ENCODE measurements at places on chromosomes 5 and 9.

DNA sequence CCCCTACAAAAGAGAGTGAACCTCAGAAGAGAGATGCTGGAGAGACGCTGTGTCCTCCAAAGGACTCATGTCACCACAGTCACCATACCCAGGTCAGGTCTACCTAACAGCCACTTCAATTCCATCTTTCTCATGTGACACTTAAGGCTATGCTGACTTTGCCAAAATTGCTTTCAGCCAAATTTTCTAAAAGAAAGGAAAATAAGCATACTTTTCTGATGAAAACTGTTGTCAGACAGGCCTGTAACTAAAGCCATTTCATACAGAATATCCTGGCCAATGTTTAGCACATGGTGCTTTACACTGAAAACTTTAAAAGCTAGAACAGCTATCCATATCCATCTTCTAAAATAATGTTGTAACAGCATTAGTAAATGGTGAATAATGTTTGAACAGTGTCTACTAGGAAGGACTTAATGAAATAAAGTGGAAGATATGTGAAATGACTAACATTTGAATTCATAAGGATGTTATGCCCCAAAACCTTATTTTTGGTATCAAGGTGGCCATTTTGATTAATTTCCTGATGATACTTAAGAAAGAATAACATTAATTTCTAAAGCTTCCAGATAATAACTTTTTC lies 97.2 kb downstream of the NFIB start:
- DNase-seq, result no peak

DNA sequence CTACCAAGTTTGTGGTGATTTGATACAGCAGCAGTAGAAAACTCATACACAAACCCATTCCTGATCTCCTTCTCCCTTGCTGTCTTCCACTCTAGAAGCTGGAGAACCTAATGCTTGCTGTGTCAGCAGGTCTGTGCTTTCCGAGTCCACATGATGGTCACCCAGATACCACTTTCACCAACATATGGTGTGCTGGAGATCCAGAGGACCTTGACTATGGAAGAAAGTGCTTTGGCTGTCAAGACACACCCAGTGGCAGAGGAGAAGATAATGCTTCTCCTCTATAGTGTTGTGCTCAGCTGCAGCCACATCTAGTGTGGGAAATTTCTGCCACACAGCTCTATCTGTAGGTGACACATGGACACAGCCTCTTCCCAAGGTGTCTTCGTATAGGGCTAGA lies 67.4 kb downstream of the UGCG start:
- no peak for DNase-seq

DNA sequence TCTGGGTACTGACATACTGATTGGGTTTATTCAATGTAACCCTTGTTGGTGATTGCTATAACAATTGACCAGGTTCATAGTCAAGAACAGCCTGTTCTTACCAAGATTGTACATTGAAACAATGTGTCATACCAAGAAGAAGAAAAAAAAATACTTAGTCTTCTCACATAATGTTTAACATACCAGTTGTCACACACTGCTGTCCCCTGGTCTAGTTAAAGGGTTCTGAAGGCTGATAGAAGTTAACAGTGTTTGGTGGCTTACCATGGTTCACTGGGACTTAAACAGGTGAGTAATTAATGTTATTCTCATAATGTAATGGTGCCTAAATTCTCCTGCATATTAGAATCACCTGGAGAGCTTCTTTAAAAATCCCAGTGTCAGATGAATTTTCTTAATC lies 18.5 kb upstream of the CDC42SE2 start:
- DNase-seq, result no peak

GRCh38 chr5:100828071-100828897 lies 74.8 kb downstream of the ST8SIA4 start:
- no peak for DNase-seq

GRCh38 chr9:15570769-15571168 lies 17.9 kb downstream of the CCDC171 start:
- no peak for DNase-seq

DNA sequence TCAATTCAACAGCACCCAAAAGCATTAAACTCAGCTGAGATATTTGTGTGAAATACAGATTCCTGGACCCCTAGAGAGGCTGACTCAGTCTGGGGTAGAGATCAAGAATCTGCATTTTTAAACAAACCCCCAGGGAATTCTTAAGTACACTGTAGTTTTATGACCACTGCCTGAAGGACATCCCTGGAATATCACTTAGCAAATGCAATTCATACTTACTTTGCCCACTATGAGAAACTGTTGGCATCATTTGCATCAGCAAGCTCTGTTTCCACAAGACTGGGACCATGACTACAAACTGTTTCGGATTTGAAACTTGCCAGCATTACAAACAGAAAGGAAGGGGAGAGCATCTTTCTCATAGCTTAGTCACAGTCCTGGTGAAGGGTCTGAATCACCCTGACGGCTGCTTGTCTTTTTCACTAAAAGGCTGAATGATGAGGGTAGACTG lies 63.7 kb downstream of the MLLT3 start:
- DNase-seq, result no peak

- DNase-seq, result no peak
These were observed 98.3 kb upstream of the BOD1 start for GRCh38 chr5:173714551-173715428.

DNA sequence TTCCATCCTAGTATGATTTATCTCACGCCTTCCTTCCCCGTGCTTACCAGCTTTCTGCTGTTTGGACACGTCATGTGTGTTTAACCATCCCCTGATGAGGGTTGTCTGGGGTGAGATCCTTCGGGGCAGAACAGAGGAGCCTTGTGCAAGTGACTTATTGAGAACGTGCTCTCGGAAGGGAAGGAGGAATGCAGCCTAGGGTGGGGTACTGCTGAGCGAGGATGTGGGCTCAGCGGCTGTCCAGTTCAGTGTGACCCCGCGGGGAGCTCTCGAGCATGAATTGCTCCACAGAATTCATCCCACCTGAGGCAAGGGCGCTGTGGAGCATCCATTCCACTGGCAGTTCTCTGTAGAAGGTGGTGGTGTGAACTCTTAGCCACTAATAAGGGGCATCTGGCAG lies 4.0 kb downstream of the MYOZ3 start:
- no peak for DNase-seq

- DNase-seq, result no peak
These were observed 17.9 kb downstream of the CYSTM1 start for GRCh38 chr5:140192715-140193430.

GRCh38 chr5:12023614-12024241 lies 119.5 kb upstream of the CTNND2 start:
- no peak for DNase-seq

DNA sequence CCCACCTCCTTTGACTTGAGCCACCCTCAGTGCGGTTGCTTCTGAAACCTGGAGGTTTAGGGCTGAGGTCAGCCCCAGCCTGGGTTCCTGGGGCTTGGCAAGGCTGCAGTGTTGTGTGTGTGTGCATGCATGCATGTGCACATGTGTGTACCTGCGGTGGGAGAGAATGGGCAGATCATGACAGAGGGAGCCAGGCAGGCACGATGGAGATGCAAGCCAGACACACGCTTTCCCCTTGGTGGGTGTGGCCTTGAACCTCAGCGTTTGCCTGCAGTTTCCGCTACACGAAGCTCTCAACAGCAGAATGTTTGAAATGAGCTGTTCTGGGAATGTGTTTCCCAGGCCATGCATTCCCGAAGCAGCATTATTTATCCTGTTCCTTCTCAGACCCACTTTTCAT lies 65.9 kb upstream of the RAPGEF1 start:
- DNase-seq, result no peak

DNA sequence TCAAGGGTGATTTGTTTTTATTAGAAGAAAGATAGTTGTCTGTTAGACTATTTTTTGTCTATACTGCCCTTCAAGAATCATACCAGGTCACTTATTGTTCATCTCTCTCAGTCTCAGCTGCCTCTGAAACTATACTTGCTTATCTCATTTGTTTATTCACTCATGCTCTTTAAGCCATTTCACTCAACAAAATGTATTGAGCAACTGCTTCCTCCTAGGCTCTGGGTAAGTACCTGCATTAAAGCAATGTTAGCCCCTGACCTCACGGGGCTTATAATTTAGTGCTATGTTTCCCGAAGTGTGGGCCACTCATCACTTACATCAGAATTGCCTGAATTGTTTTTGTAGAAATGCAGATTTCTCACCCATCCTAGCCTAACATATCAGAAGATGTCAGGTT lies 100.9 kb downstream of the DPYSL3 start:
- DNase-seq, result no peak

DNA sequence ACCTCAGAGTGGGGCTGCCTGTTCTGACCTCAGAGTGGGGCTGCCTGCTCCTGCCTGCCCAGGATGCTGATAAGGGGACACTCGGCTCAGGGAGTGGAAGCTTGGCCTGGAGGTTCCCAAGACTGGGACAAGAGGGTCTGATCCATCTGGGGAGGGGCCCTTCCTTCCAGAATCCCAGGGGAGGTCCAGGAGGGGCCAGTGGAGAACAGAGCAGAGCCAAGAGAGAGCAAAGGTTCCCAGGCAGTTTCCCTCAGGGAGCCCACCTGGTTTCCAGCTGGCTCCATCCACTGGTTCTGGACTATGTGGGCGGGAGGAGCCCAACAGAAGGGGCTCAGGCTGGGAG lies 49.1 kb upstream of the RNU6ATAC start:
- DNase-seq, result no peak

DNA sequence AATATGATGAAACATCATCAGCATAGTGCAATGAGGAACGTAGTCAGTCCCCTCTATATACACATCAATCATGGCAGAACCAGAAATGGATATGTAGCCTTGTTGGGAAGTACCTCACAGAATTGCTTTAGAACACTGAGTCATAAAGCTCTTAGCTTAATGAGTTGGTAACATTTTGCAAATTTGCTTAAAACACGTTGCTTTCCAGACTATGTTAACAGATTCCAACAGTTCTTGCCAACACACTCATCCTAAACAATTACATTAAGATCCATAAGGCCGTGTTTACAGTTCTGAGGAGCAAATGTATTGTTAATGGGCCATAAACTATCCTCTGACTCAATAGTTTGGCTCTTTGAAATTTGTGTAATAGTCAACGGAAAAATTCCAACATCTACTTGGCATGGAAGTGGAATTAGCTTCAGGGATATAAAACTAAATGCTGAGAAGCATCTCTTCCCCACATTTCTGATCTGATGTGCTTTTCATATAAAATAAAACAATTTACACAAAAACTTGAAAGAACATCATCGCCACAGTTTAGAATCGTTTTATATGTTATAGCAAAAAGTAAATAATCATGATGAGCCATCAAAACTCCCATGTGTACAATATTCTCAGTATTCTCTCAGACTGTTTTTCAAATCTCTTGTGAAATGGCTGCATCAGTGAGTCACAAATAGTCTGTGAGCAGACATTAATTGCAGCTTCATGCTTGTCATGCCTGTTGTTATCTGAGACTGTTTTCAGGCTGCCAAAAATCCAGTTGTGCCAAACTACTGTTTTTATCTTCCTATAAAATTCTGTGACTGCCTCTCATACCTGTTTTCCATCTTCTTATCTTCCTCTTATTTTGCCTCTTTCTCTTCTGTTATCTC lies 291.9 kb downstream of the COX7C start:
- DNase-seq, result no peak

DNA sequence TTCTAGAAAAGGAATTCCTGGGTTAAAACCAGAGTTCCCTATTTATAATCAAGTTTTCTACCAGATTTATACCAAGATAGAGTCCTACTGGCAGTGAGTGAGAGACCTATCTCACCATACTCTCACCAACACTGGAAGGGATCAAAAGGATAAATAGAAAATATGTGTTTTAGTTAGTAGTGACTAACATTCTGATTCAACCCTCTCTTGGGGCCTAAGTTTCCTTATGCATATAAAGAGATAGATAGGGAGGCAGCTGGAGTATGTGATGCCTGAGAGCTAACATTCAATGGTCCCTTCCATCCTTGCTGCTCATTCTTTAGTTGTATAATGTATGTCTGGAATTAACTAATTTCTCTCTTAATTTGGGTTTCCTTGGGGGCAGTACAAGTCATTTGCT lies 32.0 kb downstream of the CKMT2 start:
- no peak for DNase-seq

- DNase-seq, result no peak
These were observed 24.7 kb upstream of the ANKRD34B start for GRCh38 chr5:80594810-80595209.

DNA sequence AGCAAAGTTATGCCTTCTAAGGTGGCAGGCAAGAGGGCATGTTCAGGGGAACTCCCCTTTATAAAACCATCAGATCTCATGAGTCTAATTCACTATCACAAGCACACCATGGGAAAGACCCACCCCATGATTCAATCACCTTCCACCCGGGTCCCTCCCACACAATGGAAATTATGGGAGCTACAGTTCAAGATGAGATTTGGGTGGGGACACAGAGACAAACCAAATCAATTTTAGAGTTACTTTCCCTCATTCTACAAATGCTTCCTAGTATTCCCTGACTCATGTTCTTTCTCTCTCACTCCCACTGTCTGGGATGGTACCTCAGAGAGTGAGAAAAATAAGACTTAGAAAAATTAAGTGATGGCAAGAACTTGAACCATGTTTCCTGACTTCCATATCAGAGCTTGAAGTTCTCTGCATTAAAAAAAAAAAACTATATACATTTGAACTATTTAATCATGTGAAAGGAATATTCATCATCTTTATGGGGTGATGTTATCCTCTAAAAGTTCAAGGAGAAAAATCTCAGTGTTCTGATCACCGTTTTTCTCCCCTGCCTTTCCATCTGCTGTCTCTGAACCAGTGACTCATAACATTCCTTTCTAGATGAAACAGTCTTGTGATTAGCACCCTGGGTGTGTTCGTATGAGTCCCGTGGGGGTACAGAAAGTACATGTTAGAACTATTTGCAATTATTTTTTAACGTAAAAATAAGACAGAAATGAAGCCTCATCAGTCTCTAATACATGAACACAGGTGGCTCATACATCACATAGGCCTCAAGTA lies 282.9 kb downstream of the SLF1 start:
- no peak for DNase-seq

DNA sequence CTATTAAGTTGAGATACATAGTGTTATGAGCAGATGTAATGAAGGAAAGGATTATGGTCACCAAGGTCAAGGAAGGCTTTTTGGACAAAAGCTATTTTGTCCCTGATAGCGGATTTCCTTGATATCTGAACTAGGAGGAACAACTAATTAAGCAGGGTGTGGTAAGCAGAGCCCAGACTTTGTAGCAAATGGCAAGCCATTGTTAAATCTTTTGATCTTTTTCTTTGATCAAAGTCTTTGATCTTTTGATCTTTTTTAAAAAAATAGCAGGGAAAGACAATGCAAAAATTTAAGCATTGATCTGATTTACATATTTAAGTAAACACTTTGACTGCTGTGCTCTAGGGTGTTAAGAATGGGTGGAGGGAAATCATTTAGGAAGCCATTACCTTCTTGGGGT lies 1242.0 kb downstream of the MAT2B start:
- no peak for DNase-seq

GRCh38 chr9:120324996-120325642 lies 254.8 kb downstream of the CDK5RAP2 start:
- no peak for DNase-seq

GRCh38 chr9:109972026-109972882 lies 192.3 kb downstream of the PALM2AKAP2 start:
- no peak for DNase-seq

DNA sequence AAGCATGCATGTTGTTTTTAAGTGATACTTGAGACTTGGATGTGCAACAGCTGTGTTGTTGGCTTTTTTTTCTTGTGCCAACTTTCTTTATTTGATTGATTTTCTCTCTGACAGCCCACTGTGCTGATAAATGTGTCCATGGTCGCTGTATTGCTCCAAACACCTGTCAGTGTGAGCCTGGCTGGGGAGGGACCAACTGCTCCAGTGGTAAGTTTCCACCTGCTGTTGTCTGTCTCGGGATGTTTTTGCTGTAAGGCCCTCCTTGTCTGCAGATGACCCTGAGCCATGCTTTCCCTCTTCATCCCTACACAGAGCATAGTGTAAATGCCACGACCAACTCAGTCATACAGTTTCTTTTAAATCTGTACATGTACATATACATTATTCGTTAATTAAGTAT lies 79.2 kb downstream of the MEGF10 start:
- DNase-seq, result no peak

Measured in NCI-H2107 (cell line).